ENCODE measurements at places on chromosomes 3 and 15. TPM values are rescaled to one million over a fixed set of nuclear protein-coding genes. Genes with fewer than 3 reads are reported as not detected.
A peak's percentile ranks its signal among the peaks of the same experiment; 100 is the strongest.

The RARRES1 gene
- 20.5 TPM for total RNA-seq

DNA sequence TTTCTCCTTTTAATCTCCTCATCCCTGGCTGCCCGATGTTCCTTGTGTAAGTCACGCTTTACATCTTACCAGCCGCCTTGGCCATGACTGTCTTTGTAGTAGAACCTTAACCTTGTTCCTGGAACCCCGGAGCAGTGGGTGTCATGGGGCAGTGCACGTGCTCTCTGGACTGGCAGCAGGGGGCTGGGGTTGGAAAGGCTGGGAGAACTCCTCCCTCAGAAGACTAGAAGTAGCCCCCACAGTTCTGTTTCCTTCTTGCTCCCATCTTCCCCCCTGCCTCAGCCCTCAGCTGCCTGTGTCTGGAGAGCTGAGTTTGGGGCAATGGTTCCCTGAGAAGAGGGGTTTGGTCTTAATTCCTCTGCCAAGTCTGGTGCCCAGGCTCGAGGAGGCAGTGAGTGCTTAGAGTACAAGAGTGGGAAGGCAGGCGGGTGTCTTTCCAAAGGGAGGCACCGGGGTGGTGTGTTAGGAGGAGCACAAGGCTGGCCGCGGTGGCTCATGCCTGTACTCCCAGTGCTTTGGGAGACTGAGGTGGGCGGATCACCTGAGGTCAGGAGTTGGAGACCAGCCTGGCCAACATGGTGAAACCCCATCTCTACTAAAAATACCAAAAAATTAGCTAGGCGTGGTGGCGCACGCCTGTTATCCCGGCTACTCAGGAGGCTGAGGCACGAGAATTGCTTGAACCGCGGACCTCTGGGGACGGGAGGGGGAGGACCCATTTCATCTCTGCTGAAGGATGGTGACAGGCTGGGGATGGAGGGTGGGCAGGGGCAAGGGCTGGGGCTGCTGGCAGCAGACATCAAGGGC, 100.4 kb downstream of the VGLL4 start:
- H3K27me3 ChIP-seq, result no peaks in the 10 kb centered on the region
- H3K27ac ChIP-seq, result no peak overlapping the region
- no peaks in the 10 kb centered on the region for H3K4me1 ChIP-seq
- H3K36me3 ChIP-seq, result no peaks in the 10 kb centered on the region
- no peak for DNase-seq

DNA sequence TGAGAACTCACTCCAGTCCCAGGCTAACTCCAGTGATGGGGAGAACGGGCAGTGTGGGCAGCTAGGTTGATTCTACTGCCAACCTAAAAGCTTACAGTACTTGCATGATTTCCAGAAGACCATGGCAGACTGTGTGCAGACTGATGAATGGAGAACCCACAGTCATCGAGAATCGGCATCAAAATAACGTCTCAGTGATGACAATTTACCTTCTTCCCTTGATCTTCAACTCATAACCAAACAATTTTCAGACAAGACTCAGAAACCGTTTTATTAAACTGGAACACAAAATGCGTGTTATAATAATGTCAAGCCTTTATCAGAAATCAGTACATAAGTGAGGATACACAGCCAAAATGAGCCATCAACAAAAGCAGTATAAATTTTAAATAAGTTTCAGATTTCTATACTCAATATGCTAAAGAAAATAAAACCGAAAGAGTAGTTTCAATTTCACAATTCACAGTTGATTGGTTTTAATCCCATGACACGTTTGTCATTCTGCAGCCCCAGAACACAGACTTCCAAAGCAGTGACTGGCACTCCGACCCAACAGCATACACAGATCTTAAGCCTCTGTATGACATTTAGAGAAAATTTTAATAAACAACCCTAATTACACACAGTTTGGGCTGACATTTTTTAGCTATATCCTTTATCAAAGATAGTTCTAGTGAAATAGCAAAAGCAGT, 54.5 kb downstream of the ZMAT3 start:
- H3K27ac ChIP-seq, result no peak overlapping the region
- no peak overlapping the region for H3K4me3 ChIP-seq
- DNase-seq, result no peak
- H3K27me3 ChIP-seq, result no peaks in the 10 kb centered on the region
- no peaks in the 10 kb centered on the region for H3K36me3 ChIP-seq

GRCh38 chr3:157175691-157176507, 16.0 kb upstream of the CCNL1 start:
- no peak for DNase-seq
- no peaks in the 10 kb centered on the region for H3K36me3 ChIP-seq
- H3K4me1 ChIP-seq, result peaks cover 22% of the 10 kb centered on the region
- H3K27me3 ChIP-seq, result no peaks in the 10 kb centered on the region
- H3K4me3 ChIP-seq, result peak overlapping the region; percentile 71

Measured in PC-9 (cell line).